D341Med (cell line): ENCODE measurements at places on chromosomes 4 and X.

DNA sequence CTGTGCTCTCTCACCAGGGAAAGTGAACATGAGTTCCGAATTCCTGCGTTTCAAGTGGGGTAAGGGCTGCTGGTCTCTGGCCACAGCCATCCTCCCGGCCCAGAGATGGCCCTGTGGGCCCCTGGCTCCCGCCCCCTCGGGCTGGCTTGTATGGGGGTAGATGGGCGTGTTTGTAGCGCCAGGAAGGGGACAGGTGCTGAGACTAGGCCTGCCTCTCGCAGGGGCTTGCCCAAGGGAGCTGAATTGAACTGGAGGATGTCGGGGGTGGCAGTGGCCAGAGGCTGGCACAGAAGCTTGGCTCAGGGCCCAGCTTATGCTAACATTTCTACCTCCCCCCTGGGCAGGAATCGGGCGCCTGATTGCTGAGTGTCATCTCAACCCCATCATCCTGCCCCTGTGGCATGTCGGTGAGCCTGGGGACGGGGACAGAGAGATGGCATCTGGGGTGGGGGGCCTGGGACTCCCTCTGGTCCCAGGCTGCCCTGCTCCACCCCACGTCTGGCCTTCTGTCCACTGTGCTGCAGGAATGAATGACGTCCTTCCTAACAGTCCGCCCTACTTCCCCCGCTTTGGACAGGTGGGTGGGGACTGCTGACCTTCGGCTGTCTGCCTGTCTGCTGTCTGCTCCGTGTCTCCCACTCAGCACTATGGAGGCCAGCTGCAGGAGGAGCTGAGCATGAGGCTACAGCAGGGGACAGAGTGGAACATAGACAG, 8.5 kb downstream of the TAFAZZIN start:
- no peak for DNase-seq

- no peak for DNase-seq
Measured at GRCh38 chr4:113834298-113834697, 72.8 kb upstream of the CAMK2D start.

DNA sequence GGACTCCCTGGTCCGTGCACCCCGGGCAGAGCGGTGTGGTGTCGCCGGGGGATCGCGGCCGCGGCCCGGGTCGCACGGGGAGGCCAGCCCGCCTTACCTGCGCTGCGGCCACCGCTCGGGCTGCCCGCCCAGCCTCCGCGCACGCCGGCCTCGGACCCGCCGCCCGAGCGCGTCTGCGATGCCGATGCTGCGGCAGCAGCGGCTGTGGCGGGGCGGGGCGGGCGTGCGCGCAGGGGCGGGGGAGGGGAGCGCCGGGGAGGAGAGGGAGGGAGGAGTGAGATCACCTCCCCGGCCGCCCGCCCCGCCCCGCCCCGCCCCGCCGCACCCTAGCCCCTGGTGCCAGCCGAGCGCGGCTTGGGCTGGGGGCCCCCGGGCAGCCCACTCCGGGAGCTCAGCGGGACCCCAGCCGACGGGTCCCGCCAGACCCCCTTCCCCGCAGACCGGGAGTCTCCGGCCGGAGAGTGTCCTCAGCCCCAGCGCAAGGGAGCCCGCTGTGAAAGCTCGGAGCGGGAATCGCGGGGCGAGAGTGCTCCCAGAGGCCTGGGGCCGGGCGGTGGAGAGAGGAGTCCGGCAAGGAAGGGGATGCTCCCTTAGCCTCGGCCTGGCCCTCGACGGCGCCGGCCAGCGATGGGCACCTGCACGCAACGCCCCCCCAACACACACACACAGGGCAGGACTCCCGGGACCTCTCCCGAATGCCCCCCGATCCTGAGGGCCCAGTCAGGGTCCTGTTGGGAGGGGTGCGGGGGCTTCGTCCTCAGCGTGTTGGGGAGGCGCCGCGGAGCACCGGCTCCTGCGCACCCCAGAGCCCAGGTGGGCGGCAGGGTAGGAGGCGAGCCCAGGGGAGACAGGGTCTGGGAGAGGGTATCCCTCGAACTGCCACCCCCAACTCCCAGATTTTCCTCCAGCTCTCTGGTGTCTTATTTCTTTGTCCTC, at the start of gene L1CAM:
L1CAM (minus strand) TSS at position 206 of the 936 bp plus-strand sequence. CDS start 10,337 bp downstream, outside the sequence.
- DNase-seq = peak; percentile 74

GRCh38 chr4:13325744-13326143, 158.4 kb downstream of the RAB28 start:
- DNase-seq = no peak

GRCh38 chr4:78120144-78120880, 63.2 kb downstream of the FRAS1 start:
- no peak for DNase-seq

GRCh38 chrX:30144971-30145731, 70.2 kb upstream of the MAGEB2 start:
- no peak for DNase-seq

GRCh38 chr4:3376266-3376665, 65.5 kb upstream of the HGFAC start:
- no peak for DNase-seq

DNA sequence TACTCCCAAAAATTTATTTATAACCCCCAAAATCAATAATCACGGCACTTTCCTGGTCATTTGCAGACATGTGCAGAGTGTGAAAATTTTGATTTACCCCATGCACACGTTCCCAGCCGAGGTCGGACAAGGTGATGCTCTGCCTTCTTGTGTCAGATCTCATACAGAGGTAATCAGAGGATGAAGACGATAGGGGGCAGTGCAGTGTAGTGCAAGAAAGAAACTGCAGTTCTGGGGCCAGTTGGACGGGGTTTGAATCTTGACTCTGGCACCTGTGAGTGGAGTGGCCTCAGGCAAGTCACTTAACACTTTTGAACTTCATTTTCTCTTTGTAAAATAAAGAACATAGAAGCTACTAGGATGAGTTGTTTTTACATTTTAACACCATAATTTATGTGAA, 88.4 kb downstream of the FRMPD3 start:
- DNase-seq = peak; percentile 24

- DNase-seq = no peak
Measured at GRCh38 chr4:31998807-31999206, 1278.6 kb downstream of the PCDH7 start.

GRCh38 chr4:105461621-105462382, 12.1 kb downstream of the PPA2 start:
- no peak for DNase-seq

GRCh38 chr4:4204401-4204745, 22.4 kb downstream of the OTOP1 start:
- no peak for DNase-seq

GRCh38 chr4:123088501-123088900, 166.1 kb upstream of the NUDT6 start:
- DNase-seq = no peak

GRCh38 chr4:188956566-188956965, 817.3 kb downstream of the TRIML1 start:
- DNase-seq = no peak

DNA sequence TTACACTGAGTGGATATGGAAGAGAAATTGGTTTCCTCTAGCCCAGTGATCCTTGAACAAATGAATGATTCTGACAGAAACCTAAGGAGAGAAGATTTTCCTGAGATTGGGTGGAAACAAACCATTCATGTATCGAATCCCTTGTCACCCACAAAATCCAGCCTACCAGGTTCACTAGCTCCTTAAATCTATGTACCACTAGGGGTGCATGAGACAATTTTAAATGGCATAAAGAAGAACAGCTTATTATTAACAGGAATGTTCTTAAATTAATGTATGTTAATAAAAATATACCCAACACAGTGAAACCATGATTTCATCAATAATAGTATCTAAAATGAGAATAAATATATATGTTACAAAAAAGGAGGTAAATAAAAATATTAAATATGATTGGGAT, 118.4 kb upstream of the LNX1 start:
- DNase-seq = no peak

GRCh38 chr4:148254621-148255343, 187.4 kb downstream of the NR3C2 start:
- DNase-seq = no peak

DNA sequence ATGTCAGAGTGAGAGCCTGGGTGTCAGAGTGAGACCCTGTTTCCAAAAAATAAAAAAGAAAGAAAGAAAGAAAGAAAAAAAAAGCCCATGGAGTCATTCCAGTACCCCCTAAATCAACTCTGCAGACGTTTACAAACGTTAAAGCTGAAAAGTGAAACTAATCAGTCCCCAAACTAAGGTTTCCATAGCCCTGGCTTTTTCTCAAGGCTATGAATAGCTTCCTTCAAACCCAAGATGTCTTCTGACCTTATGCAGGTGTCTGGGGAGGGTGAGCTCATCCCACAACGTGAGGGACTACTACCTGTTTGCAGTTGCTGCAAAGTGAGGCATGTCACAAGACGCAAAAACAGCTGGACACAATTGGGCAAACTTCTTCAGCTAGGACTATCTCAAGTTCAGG, 144.0 kb downstream of the SH3KBP1 start:
- no peak for DNase-seq

GRCh38 chrX:37076983-37077382, 68.8 kb downstream of the FAM47C start:
- DNase-seq = no peak

DNA sequence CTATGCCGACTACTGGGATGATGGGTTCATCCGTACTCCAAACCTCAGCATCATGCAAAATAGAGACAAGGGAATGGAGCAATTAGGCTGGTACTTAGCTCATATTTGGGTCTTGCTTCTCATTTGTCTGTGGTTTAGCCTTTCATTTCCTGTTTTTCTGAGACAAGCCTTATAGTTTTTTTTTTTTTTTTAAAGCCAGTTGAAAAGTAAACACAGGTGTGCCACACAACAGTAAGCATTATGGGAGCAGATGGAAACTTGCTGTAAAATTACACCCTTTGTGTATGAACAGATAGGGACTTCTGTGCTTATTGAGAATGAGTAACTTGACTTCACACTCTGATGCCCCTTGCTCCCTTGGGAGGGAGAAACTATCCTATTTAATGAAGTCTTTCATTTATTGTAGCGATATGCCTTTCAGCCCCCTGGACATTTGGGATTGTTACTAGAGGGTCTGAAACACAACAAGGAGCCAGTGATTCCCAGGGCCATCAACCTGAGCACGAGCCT, 13.7 kb downstream of the RASSF6 start:
- DNase-seq = no peak

- DNase-seq = no peak
Measured at GRCh38 chr4:100651499-100652175, 133.8 kb upstream of the EMCN start.

- DNase-seq = peak; percentile 71
Measured at GRCh38 chr4:3489451-3489962, 26.4 kb downstream of the DOK7 start.

DNA sequence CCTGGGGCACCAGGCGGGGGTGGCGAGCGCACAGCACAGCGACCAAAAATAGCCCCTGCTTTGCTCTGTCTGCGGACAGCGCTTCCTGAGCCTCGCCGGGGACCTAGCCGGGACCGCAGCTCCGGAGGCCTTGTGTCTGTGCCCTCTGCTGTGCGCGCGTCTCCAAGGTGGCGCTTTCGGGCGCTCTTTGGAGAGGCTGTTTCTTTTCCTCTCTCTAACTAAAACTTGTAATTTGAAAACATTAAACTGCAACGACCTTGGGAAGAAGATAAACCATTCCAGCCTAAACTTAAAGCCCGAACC, 3.4 kb downstream of the ARX start:
- no peak for DNase-seq

DNA sequence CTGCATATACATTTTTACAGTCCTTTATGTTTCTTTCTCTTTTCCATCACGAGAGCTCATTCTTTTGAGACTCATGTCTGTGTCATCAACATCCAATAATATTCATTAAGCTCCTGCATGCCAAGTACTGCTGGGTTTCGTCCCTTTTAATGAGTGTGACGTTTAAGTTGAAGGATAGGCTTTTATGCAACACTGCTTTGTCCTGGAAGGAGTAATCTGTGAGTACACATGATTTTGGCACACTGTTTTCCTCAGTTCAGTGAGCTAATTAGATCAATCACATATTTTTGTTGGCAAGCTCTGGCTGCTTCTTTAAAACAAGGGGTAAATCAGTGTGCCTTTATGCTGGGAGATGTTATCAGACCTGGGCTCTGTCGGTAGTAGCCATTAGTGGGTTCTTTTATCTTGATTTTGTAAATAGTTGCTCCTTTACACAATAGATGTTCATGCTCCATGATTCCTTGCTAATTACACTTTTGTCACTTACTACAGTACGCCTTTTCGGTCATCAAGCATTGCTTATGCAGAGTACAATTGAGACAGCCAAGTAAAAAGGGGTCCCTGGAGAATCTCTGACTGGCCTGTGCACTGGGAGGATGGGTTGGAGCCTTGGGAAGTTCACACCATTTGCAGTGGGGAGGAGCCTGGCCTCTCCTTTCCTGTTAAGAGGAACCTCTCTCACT, 132.6 kb downstream of the FHIP1A start:
- DNase-seq = no peak

GRCh38 chr4:109648997-109649575, 54.2 kb downstream of the CASP6 start:
- DNase-seq = no peak

DNA sequence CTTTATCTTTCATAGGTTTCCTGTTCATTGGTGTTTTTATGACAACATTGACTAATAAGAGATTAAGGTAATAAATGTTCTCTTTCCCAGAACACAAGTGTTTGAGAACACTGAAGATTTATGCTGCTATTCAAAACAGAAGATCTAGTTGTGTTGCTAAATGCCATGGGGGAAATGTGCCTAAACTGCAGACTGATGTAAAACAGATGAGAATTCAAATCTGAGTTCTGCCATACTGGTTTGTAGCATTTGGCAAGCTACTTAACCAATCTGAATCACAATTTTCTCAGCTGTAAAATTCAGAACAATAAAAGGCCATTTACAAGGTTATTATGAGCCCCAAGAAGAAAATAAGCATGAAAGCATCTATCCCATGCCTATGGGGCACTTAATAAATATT, 2.3 kb downstream of the SLC10A6 start:
- no peak for DNase-seq

- DNase-seq = no peak
Measured at GRCh38 chrX:150196285-150196684, 166.8 kb upstream of the MAMLD1 start.

DNA sequence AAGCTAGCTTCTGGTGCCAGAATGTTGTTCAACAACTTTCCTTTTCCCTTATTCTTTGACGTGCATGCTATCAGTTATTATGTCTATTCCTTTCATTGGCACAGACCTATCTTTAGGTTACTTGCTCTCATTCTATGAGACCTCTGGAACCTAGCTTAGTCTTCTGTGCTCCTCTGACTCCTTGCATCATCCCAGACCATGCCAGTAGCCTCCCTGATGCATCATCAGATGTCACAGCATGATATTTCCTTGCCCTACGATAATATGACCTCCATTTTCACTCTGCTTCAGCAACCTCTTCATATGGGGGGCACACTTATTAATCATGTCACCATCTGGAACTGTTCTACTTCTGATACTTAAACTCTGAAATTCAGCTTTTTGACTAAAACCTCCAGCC, 37.2 kb downstream of the CLCN5 start:
- no peak for DNase-seq

- DNase-seq = no peak
Measured at GRCh38 chr4:139763672-139764071, 98.1 kb downstream of the MGST2 start.

DNA sequence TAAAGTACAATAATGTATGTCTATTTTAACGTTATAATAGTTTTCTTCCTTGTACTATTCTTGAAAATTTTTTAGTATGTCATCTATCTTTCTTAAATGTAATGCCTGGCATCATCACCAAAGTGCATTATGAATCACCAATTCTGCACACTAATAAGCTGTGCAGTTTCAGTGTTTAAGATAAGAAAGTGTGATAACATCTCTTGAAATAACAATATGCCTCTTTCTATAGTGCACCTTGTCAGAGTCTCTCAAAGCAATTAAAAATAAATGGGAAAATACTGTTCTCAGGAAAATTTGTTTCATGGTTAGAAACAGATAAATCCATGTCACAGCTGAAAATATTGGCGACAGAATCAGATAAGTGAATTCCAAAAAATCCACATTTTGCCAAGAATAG, 457.4 kb upstream of the PCDH10 start:
- DNase-seq = no peak
